Stromal cell of bone marrow (primary cell): ENCODE measurements at places on chromosomes 3 and 15.

DNA sequence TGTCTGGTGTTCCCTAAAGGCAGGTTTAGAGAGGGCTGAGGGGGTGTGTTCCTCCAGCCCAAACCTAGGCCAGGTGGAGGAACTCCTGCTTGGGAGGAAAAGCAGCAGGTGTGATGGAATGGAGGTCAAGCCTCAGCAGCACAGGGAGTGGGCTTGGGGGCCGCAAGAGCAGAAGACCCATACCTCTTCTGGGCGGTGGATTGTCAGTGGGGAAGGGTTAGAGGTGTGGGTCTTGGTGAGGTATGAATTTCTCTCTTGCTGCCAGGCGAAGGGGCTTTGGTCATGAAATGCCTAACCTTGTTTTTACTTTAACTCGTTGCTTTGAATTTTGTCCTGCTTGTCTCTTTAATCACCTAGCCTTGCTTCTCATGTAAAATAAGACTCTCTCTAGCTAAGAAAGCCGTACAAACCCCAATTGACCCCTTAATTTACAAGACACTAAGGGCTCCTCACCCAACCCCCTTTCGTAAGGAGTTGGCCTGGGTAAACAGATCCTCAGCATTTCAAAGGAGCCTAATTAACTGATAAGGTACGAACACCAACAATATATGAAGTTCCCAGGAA is 38.9 kb downstream of the DHX30 start:
- DNase-seq: no peak

- DNase-seq: no peak
Observed at GRCh38 chr15:101528108-101528916, 38.8 kb upstream of the PCSK6 start.

GRCh38 chr15:57223887-57224286 is 152.4 kb upstream of the CGNL1 start:
- no peak for DNase-seq

DNA sequence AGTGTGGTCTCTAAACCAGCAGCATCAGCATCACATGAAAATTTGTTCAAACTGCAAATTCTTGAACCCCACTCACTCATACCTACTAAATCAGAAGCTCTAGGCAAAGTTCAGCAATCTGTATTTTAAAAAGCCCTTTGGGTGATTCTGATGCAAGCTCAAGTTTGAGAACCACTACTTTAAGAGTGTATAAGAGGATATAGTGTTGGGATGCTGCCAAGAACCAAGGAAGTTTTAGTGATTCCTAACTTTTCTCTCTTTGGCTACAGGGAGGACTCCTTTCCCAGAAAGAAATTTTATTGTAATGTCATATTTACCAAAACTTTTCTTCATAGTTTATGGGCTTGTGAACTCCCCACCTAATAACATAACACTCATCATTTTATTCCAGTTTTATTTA is 422.2 kb downstream of the TBC1D5 start:
- DNase-seq: no peak

DNA sequence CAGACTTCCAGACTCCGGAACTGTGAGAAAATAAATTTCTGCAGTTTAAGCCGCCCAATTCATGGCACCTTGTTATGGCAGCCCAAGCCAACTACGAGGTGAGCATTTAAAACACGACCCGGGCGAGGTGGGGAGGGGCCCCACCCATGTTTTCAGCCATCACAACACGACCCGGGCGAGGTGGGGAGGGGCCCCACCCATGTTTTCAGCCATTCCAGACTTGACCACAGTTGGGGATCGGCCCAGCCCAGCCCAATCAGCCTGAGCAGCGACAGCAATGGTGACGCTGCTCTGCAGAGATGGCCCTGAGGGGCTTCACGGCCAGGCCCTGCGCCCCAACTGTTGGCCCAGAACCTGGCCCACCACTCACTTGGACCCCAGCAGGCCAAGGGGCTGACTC is 93.1 kb downstream of the ATP10A start:
- DNase-seq: no peak

- no peak for DNase-seq
Observed at GRCh38 chr3:183884097-183884426, 618 bp downstream of the PARL start.

DNA sequence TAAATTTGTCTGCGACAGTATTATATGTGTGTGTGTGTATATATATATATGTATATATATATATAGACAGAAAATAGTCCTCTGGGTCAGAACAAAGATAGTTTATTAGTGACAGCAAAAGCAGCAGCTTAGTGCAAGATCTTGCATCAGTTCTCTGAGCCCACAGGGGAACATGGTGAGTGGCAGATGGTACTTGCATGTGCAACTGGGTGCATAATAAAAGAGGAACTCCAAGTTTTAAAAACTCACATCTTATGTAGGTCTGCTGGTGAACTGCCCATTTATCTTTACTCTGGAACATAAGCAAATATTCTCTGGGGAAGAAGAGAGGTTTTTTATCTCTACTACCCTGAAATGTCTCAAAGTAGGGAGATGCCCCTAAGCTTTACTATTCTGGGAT is 276.4 kb downstream of the POLQ start:
- DNase-seq: no peak
